ENCODE measurements at places on chromosomes 3 and 15. TPM values are rescaled to one million over a fixed set of nuclear protein-coding genes. Genes with fewer than 3 reads are reported as not detected.

LHFPL4 gene
- total RNA-seq: not detected

MYO5A gene
- total RNA-seq: 0.82 TPM

DUOX1 gene
- total RNA-seq: 0.22 TPM

MAP1A gene
- total RNA-seq: 18.6 TPM

PIK3R4 gene
- 21.5 TPM for total RNA-seq

AADAC gene
- total RNA-seq: 0.47 TPM

PLXNA1 gene
- 59.9 TPM for total RNA-seq

DNA sequence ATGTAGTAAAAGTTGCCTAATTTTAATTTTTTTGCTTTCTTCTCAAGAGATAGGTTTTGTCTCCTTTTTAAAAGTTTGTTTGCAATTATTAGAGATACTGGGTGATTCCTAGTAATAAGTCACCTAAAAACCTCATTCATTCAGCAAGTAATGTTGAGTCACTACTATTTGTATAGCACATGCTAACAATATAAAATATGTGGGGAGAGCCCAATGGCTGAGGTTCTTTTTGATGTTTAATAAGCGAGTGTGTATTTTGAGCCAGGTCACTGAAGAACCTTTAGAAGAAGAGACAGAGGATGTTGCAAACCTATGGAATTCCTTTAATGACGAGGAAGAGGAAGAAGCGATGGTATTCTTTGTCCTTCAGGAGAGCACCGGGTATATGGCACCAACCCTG, 123.7 kb upstream of the CHRM5 start:
- no peak for DNase-seq

GRCh38 chr3:44555723-44556122, 730 bp downstream of the ZKSCAN7 start:
- no peak for DNase-seq

GRCh38 chr15:50810128-50810527, 44.6 kb upstream of the SPPL2A start:
- DNase-seq: no peak

- no peak for DNase-seq
Measured at GRCh38 chr15:71812966-71813722, 2.8 kb downstream of the NR2E3 start.

DNA sequence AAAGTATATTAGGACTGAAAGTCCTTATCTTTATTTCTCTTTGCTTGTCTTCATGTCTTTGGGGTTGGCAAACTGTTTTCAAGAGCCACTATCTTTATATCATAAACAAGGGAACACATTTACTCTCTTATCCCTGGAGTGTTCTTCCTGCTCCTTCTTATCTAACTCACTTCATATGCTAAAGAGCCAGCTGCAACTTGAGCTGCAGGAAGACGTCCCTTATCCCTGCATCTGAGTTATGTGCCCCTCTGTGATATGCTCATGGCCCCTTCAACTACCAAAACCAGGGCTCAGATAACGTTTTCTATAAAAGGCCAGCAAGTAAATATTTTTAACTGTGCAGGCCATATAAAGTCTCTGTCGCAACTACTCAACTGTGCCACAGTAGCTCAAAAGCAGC, 137.0 kb upstream of the CRBN start:
- DNase-seq: no peak

- no peak for DNase-seq
Measured at GRCh38 chr3:57421336-57421735, 122.8 kb downstream of the DNAH12 start.

GRCh38 chr3:42118762-42119361, 27.7 kb downstream of the TRAK1 start:
- peak; percentile 49 for DNase-seq

- no peak for DNase-seq
Measured at GRCh38 chr3:123292321-123293310, 90.9 kb downstream of the SEC22A start.

GRCh38 chr3:100533176-100533575, 40.8 kb downstream of the TMEM45A start:
- DNase-seq: no peak

DNA sequence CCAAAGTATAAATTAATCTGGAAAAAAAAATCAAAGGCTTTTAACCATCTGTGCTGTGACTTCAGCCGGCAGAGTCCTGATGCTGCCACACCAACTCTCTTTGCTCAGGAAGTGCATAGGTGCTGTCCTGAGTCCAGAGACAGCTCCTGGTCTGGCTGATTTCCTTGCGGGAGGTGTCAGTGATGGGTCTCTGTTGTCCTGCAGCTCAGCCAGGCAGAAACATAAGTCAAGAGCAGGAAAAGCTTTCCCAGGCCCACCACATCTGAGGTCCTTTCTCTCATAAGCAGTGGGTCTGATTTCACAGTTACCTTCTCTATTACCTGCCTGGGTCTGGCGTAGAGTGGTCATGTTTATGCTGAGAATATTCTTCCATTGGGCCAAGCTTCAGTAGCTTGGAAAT, 19.4 kb downstream of the CHST2 start:
- DNase-seq: no peak

DNA sequence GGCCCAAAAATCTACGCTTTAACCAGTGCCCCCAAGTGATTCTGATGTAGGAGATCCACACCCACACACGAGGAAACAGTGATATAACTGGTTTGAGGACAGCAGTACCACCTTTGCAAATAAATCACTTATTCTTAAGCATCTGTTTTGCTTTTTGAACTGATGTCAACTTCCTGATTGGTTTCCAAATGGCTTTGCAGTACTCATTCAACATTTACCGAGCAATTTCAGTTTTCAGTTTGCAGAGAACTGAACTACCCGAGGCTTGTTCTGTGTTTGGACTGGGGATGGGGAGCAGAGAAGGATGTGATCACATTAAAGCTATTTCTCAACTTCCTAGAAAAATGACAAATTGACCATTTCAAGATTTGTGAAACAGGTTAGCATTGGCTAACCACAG, 1.1 kb upstream of the GYG1 start:
- no peak for DNase-seq

DNA sequence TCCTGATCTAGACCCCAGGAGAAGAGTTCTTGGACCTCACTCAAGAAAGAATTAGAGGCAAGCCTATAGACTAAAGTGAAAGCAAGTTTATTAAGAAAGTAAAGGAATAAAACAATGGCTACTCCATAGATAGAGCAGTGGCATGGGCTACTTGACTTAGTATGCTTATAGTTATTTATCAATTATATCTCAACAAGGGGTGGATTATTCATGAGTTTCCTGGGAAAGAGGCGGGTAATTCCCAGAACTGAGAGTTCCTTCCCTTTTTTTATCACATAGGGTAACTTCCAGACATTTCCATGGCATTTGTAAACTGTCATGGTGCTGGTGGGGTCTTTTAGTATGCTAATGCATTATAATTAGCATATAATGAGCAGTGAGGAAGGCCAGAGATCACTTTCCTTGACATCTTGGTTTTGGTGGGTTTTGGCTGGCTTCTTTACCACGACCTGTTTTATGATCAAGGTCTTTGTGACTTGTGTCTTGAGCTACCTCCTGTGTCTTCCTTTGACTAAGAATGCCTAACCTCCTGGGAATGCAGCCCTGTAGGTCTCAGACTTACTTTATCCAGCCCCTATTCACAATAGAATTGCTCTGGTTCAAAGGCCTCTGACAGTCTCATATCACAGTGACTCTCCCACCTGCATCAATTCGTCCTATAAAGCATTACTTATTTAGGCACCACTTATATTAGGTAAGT, 35.3 kb upstream of the PLSCR2 start:
- DNase-seq: no peak

GRCh38 chr3:73683706-73684105, 59.0 kb upstream of the PDZRN3 start:
- DNase-seq: no peak

- DNase-seq: no peak
Measured at GRCh38 chr15:95845862-95846515, 484.5 kb upstream of the NR2F2 start.

- no peak for DNase-seq
Measured at GRCh38 chr3:112253301-112253971, 40.6 kb downstream of the SLC9C1 start.

DNA sequence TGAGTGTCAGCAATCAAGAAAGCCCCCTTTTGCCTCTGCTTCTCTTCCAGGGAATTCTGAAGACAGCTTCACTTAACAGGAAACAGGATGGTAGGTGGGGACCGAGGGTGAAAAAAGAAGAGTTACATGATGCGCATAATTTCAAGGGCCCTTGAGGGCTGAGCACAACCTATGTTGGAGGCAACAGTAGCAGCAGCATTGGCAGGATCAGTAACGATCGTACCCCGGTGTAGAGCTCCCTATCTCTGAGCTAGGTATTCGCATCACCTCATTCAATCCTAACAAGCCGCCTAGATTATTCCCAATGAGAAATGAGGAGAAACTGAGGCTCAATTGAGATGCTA, 432 bp upstream of the RAD54L2 start:
- no peak for DNase-seq
